Activated naive CD4-positive, alpha-beta T cell treated with anti-CD3 and anti-CD28 coated beads, Interleukin-2, amount 10 ng/mL, durations not matched to agents 7 days and 5 days (primary cell): ENCODE measurements at places on chromosomes 1 and 21.

- peak; percentile 46 for DNase-seq
Measured at GRCh38 chr1:41740630-41741239, 178.0 kb downstream of the HIVEP3 start.

DNA sequence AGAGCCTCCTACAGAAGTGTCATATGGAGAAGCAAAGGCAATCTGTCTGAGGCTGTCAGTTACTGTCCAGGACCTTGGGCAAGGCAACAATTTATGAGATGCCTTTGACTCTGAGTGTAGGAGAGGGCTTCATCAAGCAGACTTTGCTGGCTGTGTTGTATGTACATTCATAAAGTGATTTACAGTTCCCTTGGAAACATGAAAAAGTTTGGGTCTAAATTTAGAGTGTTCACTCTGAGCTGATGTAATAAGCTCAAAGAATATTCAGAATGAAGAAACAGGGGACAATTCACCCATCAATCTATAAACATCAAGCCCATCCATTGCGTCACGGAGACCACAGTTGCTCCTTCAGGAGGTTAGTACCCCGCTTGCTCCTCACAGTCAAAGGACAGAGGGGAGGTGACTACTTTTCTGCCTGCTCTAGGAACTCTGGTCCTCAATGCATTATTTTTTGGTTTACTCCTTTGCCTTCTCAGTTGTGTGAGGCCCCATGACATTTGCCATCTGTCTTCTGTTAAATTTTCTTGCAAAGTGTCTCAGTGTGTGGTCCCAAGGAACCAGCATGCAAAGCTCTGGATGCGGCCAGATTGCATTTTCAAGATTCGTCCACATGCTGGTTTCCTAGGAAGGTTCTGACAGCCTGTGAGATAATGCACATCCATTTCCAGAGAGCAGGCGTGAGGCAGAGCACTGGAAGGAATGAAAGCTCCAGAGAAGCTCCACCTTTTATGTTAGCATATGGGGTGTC lies 241.1 kb upstream of the KIAA0040 start:
- DNase-seq = no peak

DNA sequence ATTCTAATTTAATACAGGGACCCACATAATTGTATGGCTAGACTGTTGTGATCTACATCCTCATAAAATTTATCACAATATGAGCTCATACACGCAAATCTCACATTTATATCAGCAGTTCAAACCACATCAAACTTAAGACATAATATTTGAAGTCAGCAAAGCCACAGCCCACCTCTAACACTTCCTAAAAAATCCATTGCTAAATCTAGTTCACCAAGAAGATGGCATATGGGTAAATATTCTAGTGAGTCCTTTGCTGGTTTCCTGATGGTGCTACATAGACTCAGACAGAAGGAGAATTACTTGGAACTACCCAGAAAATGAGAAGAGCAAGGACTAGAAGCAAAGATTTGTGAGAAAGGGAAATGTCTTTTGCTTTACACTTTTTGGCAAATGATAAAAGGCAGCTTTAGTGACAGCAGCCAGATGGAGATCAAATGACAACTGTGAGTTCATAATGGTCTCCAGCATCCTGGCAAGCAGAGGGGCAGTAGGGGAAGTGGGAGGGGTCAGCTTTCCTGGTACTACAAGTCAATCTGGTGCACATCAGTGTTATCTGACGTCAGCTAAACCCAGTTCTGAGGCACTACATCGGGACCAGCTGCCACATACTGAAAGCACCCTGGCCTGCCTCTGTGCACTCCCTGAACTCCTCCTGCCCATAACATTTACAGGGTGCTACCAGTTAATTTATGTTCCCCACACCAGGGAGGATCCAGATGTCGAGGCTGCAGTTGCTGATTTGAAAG lies 10.6 kb upstream of the GADD45A start:
- peak; percentile 70 for DNase-seq

GRCh38 chr1:207503950-207504349 lies 8.0 kb downstream of the CR1 start:
- DNase-seq = no peak

DNA sequence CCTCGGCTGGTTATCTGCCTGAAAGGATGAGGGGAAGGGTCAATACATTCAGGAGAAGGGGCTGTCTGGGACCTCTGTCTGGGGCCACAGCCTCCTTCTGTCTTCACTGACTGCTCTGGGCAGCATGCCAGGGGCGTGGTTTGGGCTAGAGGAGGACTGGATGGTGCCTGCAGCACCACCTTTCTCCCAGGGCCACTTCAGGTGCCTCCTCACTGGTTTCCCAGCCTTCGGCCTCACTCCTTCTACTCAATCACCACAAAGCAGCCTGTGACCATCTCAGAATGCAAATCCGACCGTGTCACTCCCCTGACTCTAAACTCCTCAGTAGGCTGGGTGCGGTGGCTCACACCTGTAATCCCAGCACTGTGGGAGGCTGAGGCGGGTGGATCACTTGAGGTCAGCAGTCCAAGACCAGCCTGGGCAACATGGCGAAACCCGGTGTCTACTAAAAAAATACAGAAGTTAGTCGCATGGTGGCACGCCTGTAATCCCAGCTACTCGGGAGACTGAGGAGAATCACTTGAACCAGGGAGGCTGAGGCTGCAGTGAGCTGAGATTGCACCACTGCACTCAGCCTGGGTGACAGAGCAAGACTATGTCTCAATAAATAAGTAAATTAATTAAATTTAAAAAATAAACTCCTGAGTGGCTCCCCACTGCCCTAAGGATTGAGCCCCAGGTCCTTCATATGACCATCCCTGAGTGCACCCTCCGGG lies 50.1 kb upstream of the ECE1 start:
- no peak for DNase-seq

- no peak for DNase-seq
Measured at GRCh38 chr1:227729144-227729880, 5.8 kb downstream of the JMJD4 start.

- DNase-seq = no peak
Measured at GRCh38 chr1:104082221-104082620, 332.5 kb downstream of the AMY1C start.

- no peak for DNase-seq
Measured at GRCh38 chr1:183228347-183229220, 42.5 kb downstream of the LAMC2 start.

GRCh38 chr21:39022863-39023693 lies 160.2 kb downstream of the PSMG1 start:
- no peak for DNase-seq

GRCh38 chr1:181314010-181314409 lies 169.3 kb upstream of the CACNA1E start:
- no peak for DNase-seq

DNA sequence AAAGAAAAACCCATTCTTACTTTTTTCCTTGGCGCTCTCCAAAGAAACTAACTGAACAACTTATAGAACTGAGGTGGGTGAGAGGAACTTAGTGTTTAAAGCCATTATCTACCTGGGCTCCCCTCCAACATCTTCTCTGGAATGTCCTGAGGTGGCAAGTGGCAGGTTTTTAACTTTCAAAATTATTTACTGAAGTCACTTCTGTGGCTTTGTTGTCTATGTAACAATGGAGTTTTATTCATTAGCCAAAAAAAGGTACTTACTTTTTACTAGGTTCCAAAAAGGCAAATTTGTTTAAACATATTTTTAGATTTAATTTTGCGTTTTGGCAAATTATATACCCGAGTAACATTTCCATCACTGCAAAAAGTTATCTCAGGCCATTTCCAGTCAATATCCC lies 2.4 kb downstream of the ENO1 start:
- DNase-seq = no peak

DNA sequence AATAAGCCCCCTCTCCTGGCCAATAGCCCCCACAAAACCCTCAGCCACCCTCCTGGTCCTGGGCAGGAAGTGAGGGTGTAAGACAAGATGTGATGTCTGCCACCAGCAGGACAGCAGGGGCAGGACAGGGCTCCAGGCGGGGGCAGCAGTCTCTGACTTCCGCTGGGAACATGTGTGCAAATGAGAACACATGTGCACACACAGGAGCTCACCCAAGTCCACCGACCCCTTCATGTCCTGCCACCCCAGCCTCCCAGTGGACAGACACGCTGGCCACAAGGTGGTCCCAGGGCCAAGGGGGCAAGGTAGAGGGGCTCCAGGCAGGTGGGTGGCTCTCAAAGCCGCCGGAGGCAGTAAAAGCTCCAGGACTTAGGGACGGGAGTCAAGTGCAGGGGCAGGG lies 60.1 kb downstream of the KCNAB2 start:
- DNase-seq = no peak

- DNase-seq = no peak
Measured at GRCh38 chr1:201094832-201095231, 17.4 kb downstream of the CACNA1S start.

GRCh38 chr1:110059133-110059863 lies 11.2 kb downstream of the ALX3 start:
- DNase-seq = no peak

GRCh38 chr1:211614615-211615014 lies 35.7 kb upstream of the SLC30A1 start:
- no peak for DNase-seq
